NCI-H2081 treated with DMSO at 0.1 percent for 48 hours (cell line): ENCODE measurements at places on chromosomes 2 and 18.

DNA sequence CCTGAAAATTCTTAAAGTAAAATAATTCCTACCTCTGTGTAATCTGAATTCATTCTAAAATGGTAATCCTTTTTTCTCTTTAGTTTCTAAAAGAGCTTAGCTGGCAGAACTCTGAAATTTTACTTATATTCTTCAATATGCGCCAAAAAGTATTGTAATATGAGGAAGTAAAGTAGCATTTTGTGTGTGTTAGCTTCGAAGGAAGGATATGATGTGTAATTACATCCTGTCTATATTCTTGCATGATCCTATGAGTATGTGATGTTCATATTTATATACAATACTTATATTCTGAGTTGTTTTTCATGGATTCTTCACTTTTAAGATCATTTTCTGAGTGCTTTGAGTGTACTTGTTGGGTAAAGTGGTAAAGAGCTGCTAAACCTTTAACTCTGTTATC, 402.9 kb upstream of the PKDCC start:
- no peak for DNase-seq

- DNase-seq = no peak
Observed at GRCh38 chr18:36274083-36274715, 23.3 kb upstream of the FHOD3 start.

- DNase-seq = no peak
Observed at GRCh38 chr2:233048569-233049193, 11.5 kb upstream of the INPP5D start.

DNA sequence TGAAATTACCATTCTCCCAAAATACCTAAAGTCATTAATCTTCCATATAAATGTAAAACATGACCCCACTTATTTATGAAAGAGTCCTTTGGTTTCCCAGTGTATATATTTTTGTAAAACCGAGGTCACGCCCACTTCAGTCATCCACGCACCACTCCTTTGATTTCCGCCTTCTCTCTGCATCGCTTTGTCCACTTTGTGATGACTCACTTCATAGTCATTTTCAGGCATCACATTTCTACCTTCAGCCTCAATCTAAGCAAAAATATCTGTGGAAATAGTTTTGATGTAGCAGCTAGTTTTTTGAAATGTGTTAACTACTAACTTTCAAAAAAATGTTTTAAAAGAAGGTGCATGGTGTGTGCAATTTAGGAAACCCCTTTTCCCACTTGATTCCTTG, 793.5 kb upstream of the SOX11 start:
- no peak for DNase-seq

DNA sequence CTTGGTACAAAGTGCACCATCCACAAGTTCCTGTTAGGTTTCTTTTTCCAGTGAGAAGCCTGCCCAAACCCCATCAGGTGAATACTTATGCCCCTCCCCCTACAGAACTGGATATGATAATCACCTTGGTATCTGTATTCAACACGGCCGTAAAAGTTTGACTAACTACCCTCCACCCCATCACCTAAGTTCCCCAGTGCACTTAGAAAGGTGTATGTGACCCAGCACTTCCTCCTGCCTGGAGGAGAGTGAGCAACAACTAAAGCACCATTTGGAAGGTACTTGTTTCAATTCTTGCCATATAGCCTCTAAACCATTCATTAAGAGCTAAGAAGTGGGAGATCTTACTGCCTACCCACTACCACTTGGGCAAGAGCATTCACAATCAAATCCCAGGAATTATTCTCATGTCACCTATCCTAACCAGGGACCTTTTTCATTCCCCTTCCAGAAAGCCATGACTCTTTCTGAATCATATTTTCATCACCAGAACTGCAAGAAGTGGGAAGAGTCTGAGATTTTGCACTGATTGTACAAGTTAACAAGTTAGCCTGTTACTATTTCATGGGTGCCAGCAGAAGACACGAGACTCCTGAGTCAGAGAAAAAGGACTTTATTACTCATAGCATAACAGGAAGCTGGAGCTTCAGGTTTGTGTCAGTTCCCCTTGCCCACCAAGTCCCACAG, 53.5 kb upstream of the NDUFV2 start:
- DNase-seq = no peak

DNA sequence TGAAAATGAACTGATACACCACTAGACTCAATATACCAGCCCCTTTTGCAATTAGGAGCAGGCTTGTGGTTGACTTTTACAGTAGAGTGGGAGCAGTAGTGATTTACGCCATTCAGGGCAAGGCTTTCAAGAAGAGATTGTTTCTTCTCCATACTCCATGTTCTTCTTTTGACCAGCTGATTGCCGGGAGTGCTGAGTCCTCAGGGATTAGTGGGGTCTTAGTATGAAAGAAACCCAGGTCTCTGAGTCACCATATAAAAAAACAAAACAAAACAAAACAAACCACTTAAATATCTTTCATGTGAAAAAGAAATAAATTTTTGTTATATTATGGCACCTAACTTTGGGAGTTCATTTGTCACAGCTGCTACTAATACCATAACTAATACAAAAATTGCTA, 465.6 kb upstream of the TRIB2 start:
- no peak for DNase-seq

GRCh38 chr18:74895686-74896085, 298.0 kb downstream of the ZNF407 start:
- no peak for DNase-seq
